AG08395 (cell line): ENCODE measurements at places on chromosomes 1 and 21.

- no peak for DNase-seq
Measured at GRCh38 chr1:194548071-194548470, 1361.7 kb upstream of the B3GALT2 start.

DNA sequence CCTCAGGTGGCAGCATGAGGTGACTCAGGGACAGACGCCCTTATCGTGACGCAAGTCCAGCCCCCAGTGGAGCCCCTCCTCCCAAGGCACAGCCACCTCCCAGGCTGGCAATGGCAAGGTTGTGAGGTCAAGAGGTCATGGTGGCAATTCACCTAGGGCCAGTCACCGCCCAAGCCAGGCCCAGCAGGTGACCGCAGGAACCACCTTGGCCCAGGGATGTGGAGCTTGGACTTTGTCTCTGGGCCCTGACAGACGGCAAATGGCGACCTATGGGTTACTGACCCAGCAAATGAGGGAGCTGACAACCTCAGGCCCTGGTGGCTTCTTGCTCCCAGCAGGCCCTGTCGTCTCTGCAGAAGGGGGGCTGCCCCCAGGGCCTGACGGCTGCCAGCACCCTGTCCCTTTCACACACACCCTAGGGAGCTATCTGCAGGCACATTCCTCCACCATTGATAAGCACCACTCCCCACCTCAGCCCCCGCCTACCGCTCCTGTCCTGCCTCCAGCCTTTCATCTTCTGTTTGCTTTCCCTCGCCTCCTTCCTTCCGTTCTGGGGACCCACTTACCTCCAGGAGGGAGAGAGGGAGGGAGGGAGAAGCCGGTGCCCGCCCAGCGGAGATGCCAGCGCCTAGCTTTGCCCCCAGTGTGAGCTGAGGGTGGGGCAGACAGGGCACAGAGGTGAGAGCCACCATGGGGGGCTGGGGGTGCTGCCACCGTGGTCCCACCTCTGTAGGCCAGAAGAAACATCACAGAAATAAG lies 12.1 kb downstream of the EPHA2 start:
- no peak for DNase-seq

GRCh38 chr1:199862047-199862446 lies 165.5 kb upstream of the NR5A2 start:
- DNase-seq: no peak

- DNase-seq: no peak
Measured at GRCh38 chr1:175853681-175854080, 110.3 kb upstream of the TNR start.

DNA sequence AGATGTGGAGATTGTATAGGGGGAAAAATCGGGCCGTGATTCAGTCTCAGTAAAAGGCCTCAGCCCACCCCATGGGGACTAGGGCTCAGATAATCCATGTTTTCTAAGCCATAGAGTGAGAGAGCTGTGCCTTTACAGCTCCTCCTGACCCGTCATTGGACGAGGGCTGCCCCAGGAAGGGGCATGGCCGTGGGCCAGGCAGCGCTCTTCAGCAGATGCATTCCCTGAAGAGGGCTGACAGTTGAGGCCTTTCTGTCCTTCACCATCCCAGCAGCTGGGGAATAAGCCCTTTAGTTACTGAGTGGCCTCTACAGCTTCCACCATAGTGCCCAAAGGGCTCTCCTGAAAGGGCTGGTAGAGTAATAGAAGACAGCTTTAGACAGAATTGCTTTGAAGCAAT lies 57.2 kb downstream of the ST3GAL3 start:
- no peak for DNase-seq

DNA sequence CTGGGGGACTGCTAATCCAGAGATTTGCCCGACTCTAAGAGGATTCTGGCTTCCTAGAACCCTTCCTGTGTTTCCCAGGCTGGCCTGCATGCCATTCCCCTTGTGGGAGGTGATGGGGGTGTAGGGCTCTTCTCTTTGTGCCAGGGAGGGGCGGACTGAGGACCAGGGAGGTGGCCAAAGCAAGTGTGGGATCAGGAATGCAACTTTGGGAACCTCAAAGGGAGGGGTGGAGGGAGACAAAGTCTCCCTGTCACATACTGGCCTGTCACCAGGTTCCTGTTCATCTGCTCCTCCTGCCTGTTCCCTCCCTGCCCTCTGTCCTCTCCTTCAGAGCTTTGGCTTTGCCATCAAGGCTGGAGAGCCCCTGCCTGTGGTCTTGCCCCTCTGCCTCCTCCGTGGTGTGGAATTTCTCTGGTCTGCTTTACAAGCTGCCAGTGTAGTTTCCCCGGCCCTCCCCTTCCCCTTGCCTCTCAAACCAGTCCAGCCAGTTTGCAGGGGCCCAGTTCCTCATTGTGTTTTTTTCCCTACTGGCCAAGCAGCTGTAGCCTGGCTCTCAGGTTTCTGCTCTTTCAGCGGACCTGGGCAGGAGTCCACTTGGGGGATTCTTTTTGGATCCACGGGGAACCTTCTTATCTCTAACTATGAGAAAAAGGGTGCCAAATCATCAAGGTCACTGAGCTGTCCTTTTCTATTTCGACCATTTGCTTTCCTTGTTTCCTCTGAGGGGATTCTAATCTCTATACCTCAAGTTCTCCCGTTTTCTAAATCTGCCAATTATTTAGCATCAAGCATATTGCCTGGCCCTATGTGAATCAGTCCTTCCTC lies 1.8 kb downstream of the CGN start:
- no peak for DNase-seq

GRCh38 chr1:10536133-10536770 lies 61.5 kb downstream of the PEX14 start:
- no peak for DNase-seq

- no peak for DNase-seq
Measured at GRCh38 chr1:81921851-81922462, 121.2 kb downstream of the ADGRL2 start.

DNA sequence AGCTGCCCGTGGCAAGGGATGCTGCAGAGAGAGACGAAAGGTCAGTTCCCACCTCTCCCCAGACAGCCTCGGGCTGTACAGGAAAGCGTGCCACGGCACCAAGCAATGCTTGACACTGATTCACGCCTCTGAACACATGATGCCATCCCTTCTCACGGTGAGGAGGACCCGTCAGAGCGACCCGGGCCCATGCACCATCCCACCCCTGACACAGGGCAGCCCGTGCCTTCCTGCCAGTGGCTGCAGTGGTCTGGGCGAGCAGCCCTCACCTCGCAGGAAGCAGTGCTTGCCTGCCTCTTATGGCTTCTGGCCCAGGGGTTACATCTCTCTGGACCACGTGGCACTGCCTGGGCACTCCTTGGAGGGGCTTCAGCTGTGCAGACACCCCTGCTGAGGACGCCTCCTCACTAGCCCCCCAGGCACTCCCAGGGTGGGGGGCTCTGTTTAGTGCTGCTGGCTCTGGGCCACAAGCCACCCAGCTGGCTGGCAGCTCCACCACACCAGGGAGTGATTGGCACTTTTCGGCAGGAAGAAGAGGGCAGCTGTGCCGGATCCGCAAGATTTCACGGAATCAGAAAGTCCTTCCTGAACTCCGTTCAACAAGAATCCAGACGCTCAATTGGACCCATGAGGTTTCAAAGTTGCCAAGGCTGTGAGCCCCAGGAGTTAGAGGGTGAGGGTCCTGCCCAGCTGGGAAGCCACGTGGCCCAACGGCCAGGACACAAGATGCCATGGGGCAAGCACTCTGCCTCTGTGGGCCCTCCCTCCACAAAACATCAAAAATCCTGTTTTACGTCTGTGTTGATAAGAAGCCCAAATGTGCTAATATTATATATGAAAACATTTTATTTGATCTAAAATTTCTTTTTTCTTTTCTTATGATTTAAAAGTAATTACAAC lies 34.8 kb upstream of the SLC19A1 start:
- no peak for DNase-seq

DNA sequence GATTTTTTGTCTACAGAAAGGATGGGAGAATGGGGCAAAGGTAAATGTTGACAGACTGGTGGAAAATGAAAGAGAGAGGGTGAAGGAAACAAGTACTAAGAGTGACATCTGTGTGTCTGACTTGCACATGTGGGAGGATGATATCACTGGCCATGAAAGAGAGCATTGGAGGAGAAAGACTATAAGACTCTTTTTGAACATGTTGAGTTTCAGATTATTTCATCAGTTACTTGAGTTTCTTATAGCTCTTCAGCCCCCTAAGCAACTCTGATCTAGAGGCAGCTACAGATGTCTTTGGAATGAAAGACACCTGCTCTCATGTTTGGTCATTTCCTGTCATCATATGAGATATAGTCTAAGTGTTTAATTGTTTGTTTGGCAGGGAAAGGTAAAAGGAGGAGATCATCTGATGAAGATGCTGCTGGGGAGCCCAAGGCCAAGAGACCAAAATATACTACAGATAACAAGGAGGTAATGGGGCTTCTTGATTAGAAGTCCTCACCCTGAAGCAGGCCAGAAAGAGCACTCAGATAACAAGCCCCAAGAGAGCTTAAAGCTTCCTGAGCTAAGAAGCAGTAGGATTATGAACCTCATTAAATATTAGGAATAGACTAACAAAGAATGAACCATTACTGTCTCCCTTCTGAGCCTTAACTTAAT lies 4.5 kb downstream of the POLR3C start:
- no peak for DNase-seq

- DNase-seq: no peak
Measured at GRCh38 chr1:178607718-178608408, 95.0 kb downstream of the TEX35 start.

DNA sequence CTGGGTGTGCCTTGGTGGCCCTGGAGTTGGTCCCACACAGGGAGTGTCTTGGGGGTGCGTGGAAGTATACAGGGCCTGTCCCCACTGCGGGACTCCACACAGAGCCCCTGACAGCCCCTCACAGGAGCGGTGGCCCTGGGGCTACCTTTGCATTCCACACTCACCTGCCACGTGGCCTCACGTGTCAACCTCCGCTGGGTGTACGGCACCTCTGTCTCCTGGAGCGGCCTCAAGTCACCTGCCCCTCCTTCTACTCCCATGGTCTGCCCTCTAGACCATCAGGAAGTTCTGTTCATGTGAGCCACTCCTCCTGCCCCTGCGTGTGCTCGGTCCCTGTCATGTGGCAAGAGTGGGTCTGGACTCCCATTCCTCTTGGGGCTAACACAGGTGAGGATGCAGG lies 58.6 kb downstream of the FAAP20 start:
- no peak for DNase-seq

- no peak for DNase-seq
Measured at GRCh38 chr1:154983776-154984466, 777 bp downstream of the FLAD1 start.

GRCh38 chr1:65470766-65471165 lies 50.3 kb downstream of the LEPR start:
- DNase-seq: peak; percentile 5

GRCh38 chr1:109263597-109264378 lies 14.4 kb downstream of the CELSR2 start:
- peak; percentile 90 for DNase-seq

DNA sequence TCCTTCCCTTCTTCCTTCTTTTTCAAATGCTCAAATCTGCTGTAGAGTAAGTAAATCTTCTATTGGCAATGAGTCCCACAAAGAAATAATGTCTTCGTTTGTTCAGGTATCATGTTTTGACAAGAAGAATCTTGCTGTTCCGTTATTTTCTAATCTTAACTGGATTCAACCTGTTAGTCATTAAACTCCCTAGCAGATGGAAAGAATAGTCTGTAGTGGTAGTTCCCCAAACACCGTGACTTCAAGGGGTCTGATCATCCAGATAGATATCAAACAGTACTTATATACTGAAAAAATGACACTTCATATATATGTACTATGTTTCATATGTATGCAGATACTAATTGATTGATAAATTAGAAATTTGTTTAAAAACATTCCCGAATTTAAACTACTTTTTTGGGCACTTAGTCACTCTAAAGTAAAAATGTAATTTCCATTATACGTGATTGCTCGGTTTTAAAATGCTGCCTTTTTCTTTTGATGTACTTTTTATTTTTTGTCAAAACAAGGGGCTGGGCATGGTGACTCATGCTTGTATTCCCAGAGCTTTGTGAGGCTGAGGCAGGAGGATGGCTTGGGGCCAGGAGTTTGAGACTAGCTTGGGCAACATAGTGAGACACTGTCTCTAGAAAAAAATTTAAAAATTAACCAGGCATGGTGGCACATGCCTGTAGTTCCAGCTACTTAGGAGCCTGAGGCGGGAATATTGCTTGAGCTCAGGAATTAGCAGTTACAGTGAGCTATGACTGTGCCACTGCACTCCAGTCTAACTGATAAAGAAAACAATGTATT lies 335.7 kb upstream of the SNX7 start:
- no peak for DNase-seq

- DNase-seq: no peak
Measured at GRCh38 chr1:5571438-5571837, 420.8 kb downstream of the NPHP4 start.

DNA sequence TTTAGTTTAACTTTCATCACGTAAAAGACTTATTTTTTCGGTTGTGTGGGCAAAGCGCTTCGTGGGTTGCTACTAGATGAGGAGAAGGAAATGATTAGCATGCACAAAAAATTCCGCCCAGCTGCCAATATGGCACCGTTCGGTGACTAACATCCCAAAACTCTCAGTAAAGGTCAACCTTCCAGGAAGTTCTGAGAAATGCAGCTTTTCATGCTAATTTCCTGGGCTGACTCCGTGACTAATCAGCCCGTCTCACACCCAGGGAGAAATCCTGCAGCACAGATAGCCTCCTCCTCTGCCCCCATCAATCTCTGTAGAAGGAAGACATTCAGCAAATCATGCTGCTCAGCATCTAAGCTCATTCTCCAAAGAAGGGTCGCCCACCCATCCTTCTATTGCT lies 34.1 kb downstream of the TMCO4 start:
- DNase-seq: peak; percentile 97

- peak; percentile 13 for DNase-seq
Measured at GRCh38 chr1:234756066-234756774, 146.2 kb upstream of the IRF2BP2 start.

DNA sequence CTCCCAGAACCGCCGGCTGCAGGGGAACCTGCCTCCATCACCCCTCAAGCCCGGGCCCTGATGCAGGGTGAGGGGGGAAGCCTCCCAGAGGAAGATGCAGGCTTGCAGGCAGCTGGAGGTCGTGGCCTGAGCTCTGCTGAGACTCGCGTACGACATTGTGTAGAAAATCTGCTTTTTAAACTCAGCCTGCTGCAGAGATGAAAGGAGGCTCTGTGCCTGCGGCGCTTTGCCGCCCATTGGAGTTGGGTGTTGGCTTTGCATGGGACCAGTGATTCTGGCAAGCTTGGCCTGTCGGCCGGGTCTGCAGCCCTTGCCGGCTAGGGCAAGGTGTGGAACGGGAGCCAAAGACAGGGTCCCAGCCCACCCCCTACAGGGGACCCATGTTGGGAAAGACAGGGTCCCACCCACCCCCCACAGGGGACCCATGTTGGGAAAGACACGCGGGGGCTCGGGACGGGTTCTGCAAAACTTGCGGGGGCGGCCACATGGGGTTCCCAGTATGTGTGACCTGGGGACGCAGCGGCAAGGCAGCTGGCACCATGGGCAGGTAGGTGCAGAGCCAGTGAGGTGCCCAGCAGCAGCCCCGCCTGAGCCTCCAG lies 55.6 kb downstream of the SLX9 start:
- DNase-seq: no peak

GRCh38 chr1:113278777-113279176 lies 111.5 kb upstream of the MAGI3 start:
- DNase-seq: no peak

GRCh38 chr1:91014475-91014874 lies 7.4 kb downstream of the ZNF644 start:
- DNase-seq: no peak
